ENCODE measurements at places on chromosomes 12 and 14.

- no peak for DNase-seq
Measured at GRCh38 chr14:48250575-48250974, 575.2 kb upstream of the MDGA2 start.

GRCh38 chr14:76793956-76794355 lies 18.7 kb downstream of the ANGEL1 start:
- no peak for DNase-seq

DNA sequence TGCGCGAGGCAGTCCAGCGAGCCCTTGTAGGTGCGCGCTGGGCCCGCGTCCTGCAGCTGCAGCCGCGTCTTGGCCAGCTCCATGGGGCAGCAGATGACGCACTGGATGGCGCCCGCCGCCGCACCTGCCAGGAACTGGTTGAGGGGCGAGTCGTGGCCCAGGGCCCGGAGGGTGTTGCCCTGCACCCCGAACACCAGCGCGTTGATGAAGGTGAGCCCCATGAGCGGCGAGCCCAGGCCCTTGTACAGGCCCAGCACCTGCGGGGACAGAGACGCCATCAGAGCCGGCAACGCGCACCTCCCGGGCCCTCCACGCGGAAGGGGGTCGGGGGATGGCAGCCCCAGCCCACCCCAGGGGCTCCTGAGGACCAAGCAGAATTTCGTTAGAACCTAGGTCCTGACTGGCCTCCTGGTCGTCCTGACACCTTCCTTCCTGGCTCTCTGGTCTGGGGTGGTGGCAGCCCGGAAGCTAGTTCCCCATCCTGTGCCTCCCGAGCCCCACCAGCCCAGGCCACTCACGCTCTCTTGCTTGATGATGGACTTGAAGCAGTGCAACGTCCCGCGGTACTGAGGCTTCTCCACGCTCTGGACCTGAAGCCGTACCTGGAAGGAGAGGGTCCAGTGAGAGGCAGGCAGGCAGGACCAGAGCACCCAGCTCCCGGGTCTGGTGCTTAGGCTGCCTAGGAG lies 13.3 kb downstream of the SLC25A29 start:
- DNase-seq, result no peak

DNA sequence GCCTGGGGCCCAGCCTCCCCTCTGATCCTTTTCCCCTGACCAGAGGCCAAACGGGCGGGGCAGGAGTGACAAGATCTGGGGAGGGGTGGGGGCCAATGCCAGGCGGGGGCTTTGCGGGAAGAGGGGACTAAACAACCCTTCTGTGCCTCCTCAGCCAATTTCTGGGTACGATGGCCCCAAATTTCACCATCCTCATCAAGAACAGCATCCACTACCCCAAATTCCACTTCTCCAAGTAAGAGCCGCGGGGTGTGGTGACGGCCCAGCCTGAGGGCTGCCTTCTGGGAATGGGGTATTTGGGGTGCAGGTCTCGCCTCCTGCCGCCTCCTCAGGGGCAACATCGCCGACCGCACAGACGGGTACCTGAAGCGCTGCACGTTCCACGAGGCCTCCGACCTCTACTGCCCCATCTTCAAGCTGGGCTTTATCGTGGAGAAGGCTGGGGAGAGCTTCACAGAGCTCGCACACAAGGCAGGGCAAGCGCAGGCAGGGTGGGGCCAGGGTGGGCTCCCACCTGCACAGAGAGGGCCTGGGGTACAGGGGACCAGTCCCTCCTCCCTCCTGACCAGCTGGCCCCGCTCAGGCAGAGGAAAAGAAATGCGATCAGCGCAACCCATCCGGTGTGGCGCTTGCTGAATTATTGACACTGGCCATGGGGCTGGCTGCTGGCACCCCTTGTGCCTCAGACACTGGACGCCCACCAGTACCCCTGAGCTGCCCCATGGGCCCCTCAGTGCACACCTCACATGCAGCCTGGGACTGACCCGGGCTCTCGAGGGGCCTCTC lies 1.7 kb downstream of the P2RX2 start:
- DNase-seq, result no peak

All from NCI-H1105 (cell line).